Coronary artery (tissue), 2 donors: ENCODE measurements at places on chromosomes 6 and 20.

- DNase-seq, result no peak
Measured at GRCh38 chr6:51854876-51855275, 232.5 kb downstream of the PKHD1 start.

GRCh38 chr6:142014515-142014914, 118.2 kb upstream of the GJE1 start:
- DNase-seq, result no peak

- DNase-seq, result no peak
Measured at GRCh38 chr6:90982051-90982450, 395.2 kb upstream of the MAP3K7 start.

GRCh38 chr6:109999740-110000139, 21.6 kb downstream of the GPR6 start:
- no peak for DNase-seq

- DNase-seq, result no peak
Measured at GRCh38 chr20:45629496-45630100, at the start of gene WFDC10A. Gene WFDC10A (plus strand): TSS chr20:45629739. CDS start chr20:45629814, 75 bp downstream.

DNA sequence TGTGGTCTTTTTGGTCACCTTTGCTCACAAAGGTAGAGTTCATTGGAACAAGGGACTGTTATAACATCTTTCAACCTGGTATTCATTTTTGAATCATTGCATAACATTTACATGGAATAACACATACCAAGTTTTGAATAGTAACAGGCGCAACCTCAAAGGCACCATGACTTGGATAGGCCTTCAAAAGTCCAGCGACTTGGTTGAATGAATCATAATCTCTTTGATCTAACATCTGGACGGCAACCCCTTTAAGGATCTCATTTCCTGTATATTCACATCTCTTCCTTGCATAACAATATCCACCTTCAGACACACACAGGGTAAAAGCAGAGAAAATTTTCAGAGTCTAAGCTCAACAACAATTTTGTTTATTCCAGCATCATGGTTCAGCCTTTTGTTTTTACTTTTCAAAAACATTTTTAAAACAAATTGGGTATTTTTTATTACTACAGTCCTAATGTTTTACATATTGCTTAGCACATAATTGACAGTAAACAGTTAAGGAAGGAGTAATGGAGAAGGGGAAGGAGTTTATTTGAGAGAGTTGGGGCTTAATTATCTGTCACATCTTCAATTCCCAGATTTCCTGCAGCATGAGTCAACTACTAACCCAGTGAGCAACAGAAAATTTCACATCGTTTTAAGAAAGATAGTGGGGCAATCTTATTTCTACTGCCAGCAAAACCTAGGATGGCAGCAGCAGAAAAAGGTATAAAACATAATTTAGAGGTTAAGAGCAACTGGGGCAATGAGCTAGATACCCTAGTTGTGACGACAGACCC, 41.8 kb upstream of the F13A1 start:
- no peak for DNase-seq

- no peak for DNase-seq
Measured at GRCh38 chr6:157325069-157325805, 1.9 kb upstream of the TMEM242 start.

DNA sequence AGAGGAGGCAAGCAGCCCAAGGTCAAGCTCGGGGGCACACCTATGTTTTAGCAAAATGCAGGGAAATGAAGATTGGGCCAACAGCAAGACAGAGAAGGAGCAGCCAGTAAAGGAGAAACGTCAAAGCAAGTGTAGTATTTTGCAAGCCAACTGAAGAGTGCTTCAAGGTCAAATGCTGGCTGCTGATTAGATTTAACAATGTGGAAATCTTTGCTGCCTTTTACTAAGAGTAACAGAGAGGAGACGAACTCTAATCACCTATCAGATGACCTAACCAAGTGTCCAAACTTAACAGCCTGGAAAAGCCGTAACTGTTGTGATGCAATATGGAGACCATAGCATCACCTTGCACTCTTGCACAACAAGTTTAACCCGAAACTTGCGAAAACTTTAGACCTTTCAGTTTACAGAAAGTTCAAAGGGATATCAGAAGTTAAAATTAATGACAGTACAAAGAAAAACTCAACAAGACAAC, 30.4 kb downstream of the AKIRIN2 start:
- no peak for DNase-seq

GRCh38 chr6:163123098-163123497, 291.4 kb upstream of the QKI start:
- no peak for DNase-seq

GRCh38 chr6:137761487-137761886, 105.6 kb upstream of the TNFAIP3 start:
- no peak for DNase-seq

DNA sequence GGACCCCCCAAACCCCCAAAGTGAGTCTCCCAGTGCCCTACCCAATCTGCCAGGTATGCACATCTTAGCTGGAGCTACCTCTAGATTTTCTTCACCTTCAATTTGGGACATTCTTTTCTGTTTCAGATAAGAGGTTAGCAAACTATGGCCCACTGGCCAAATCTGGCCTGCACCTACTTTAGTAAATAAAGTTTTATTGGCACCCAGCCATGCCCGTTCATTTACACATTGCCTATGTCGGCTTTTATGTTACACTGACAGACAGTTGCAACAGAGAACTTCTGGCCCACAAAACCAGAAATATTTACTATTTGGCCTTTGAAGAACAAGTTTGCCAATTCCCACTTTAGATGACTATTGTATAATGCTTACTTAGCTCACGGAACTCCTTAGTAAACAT, 55.9 kb upstream of the STX16 start:
- no peak for DNase-seq

DNA sequence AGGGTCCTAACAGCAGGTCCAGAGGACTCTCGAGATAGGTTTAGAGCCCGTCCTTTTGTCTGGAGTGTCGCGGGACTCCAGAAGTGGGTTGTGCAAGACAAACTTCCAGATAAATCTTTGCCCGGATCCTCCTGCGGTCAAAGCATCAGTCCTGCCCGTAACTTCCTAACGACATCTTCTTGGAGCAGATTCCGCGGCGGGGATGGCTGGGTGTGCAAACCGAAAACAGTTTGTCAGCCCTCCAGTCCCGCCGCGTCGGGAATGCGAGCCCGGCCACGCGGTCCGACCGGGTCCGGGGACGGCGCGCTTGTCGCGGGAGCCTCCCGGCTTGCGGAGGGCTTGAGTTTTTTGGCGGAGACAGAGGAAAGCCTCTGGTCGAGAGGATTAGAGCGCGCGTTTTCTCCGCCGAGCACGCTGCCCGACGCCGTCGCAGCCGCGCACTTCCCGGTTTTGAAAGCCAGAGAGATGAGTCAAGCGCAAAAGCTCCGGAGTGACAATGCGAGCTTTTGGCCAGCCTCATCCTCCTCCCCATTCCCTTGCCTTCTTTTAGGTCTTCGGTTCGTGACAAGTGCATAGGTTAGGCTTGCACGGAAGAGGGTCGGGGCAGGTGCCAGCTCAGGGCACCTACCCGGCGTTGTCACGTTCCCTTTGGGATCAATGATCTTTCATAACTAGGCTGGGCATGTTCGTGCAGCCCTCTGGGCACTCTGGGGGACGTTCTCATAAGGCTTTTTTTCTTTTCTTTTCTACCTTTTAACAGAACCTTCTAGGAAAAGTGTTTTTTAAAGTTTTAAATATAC, 91.3 kb upstream of the PRDM1 start:
- DNase-seq, result no peak

DNA sequence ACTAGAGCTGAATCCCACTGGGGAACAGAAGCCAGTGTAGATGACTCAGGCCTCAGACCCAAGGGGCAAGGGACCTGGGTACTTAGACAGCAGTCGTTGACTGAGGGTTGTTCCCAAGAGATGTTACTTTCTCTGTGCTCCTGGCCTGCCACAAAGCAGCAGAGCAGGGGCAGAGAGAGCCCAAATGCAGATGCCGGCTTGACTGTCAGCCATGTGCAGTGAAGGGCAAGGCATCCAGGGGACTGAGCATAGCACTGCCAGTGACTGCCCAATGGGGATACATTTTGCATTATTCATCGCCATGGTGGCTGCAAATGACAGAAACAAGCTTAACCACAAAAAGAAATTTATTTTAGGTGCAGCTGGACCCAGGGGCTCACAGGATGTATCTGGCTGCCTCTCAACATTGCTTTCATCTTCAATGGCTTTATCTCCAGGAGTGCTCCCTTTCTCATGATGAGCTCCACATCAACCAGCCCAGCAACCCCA, 7.6 kb upstream of the TP53RK start:
- DNase-seq, result no peak

- no peak for DNase-seq
Measured at GRCh38 chr20:18907353-18907752, 93.8 kb downstream of the SCP2D1 start.
